CD4-positive, alpha-beta T cell treated with Interleukin-12 subunit alpha and Interleukin-12 subunit beta, for 1 hour (primary cell): ENCODE measurements at places on chromosomes 5 and 9.

DNA sequence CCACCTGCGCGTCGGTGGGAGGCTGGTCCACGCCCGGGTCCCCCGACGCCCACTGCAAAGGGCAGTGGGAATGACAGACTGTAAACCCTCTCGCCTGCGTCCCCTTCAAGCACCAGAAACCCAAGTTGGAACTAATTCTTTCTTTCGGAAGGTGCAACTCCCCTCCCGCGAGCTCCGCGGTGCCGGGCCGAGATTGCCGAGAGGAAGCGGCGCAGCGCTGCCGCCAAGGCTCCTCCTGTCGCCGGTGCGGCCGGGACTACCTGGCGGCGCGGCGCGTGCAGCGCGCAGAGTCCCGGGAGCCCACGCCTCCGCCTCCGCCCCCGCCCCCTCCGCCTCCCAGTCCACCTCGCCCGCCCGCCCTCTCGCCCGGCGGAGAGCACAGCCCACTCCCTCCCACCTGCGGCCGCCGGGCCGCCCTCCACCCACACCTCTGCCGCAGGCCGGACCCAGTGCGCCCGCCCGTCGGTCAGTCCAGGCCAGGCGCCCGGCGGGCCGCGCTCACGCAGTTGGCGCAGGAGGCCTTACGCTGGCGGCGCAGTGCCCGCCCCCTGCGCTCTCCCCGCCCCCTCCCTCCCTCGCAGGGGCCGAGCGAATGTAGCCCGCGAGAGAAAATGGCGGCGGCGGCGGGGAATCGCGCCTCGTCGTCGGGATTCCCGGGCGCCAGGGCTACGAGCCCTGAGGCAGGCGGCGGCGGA lies at the start of gene MAP3K1:
Gene MAP3K1 (plus strand): TSS at position 587 of the 695 bp plus-strand sequence. CDS start 25 bp downstream, at position 612.
- peak; percentile 85 for DNase-seq

DNA sequence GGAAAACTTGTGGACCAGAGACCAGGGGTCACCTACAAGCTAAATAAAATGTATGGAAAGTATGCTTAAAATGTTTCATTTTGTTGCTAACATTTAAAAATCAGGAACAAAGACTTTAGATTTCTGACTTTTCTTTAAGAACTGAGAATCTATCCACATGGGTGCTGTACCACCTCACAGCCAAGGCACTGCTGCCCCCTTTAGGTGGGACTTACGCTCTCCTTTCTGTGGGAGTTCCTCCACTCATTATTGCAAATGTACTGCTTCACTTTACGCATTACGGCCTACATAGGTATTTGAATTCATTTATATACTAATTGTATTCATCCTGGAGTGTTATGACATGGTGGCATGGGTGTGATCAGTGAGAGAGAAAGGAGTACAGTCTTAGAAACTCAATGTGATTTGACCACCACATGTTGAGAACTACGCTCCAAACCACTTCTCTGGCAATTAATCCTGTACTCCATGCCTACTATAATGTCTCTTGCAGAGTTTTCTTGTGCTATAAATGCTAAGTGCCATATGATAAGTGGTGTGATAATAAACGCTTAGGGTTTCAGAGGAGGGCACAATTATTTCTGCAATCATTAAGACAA lies 24.7 kb upstream of the CETN3 start:
- peak; percentile 46 for DNase-seq

DNA sequence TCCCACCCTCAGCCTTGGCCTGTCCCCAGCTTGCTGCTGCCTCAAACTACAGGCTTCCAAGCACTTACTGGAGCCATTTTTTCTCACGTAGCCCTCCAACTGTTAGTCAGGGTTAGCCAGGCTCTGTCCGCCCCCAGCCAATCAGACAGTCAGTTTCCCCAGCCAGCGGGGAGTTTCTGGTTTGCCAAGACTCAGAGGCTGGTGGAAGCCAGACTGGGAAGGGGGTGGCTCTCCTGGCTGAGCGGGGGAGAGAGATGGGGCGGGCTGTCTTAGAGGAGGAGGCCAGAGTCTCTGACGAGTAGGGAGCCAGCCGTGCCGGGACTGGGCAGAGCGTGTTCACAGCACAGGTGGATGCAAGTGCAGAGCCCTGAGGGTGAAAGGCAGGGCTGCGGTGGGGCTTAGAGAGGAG lies 15.3 kb downstream of the PROP1 start:
- no peak for DNase-seq

GRCh38 chr5:174623433-174624019 lies 100.9 kb upstream of the MSX2 start:
- no peak for DNase-seq

DNA sequence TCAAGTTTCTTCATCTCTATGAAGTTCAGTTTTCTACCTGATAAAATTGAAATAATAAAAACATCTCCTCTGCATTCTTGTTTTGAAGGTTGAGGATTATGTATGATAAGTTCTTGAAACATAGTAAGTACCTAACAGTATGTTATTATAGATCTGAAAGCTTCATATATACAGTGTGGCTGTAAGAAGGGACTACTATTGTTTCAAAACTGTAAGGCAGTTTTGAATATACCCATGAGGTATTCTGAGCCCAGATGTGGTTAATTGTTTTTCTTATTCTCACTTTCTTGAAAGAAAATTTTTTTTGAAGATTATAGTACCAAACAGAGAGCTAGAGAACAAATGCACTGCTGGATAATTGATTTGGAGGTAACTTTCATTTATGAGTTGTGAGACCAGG lies 383.2 kb downstream of the CHSY3 start:
- DNase-seq = no peak

- DNase-seq = no peak
These were observed 17.3 kb upstream of the CDC42SE2 start for GRCh38 chr5:131246504-131246903.

DNA sequence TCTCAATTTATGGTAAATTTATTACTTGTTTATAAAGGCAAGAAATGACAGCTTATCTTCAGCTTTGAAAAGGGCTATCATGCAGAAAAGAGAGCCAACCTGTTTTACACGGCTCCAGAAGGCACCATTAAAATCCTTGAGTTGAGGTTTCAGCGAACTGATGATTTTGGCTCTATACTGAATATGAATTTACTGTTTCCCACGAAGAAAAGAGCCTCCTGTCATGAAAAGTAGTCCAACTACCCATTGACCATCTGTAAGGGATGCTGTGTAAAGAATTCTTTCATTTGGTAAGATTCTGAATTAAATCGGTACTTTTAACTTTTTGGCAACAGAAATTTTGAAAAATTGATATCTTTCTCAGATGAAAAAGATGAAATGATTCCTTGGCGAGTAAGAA lies 657.6 kb upstream of the ZNF608 start:
- DNase-seq = no peak

DNA sequence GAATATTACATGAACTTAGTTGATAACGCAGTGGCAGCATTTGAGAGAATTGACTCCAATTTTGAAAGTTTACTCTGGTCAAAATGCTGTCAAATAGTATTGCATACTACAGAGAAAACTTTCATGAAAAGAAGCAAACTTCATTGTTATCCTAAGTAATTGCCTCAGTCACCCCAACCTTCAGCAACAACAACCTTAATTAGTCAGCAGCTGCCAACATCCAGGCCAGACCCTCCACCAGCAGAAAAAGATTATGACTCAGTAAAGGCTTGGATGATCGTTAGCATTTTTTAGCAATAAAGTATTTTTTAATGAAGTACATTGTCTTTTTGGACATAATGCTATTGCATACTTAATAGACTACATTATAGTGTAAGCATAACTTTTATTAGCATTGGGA lies 40.8 kb upstream of the SPDL1 start:
- no peak for DNase-seq

- DNase-seq = no peak
These were observed 113.6 kb downstream of the DPYSL3 start for GRCh38 chr5:147396070-147396823.

DNA sequence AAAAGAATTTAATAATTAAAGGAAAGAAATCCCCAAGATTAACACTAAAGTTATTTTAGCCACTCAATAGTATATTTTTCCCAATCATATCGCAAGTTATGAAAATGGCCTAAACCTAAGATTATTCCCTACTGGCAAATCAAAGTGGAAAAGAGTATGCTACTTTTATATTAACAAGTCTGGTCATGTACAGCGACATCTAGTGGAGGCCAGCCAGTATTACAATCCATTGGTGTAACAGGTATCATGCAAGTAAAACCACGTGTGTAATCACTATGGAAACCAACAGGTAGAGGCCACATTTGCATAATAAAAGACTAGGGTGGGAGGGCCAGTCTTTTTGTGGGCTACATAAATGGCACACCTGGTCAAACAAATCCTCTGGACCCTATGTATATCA lies 976.4 kb upstream of the CDH9 start:
- no peak for DNase-seq

DNA sequence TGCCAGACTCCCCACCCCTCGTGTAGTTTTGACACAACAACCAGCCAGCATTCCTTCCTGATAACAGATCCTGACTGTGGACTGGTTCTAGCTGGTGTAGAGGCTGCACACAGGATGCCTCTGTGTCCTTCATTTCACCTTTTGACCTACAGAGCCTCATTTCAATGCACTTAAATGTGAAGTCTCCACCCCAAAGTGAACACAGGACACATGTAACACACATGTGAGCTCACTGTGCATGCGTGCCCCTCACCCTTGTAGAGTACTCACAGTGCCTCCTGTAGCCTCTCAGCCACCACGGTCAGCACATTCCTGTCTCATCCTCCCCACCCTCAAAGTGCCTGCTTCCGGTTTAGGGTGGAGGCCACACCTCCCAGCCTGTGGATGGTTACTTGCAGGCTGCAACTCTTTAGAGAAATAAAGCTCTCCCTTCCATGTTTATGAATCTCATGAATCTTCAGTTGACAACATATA lies 11.6 kb upstream of the NKD2 start:
- no peak for DNase-seq

GRCh38 chr5:491119-491855 lies 33.0 kb downstream of the SLC9A3 start:
- no peak for DNase-seq

DNA sequence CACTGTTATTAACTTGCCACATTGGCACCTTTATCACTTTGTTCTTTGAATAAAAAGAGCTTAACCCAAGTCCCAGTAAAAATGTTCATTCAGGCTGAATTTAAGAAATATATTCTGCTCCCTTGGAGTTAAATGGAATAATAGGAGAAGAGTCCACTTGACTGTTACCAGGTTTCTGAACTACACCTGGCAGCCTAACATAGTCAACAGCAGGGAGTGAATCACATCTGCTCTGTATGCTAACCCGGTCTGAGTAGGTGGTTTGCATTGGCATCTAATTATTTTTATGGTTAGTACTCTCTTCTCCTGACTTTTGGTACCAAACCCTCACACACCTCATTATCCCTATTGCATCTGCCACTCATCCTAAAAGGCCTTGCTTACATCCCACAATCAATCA lies 86.7 kb downstream of the STK32A start:
- no peak for DNase-seq

- no peak for DNase-seq
These were observed 26.3 kb upstream of the DMRT3 start for GRCh38 chr9:950139-950538.

- no peak for DNase-seq
These were observed 41.1 kb upstream of the PLPP6 start for GRCh38 chr9:4620881-4621555.

GRCh38 chr5:137665678-137666460 lies 70.0 kb downstream of the KLHL3 start:
- DNase-seq = peak; percentile 41

DNA sequence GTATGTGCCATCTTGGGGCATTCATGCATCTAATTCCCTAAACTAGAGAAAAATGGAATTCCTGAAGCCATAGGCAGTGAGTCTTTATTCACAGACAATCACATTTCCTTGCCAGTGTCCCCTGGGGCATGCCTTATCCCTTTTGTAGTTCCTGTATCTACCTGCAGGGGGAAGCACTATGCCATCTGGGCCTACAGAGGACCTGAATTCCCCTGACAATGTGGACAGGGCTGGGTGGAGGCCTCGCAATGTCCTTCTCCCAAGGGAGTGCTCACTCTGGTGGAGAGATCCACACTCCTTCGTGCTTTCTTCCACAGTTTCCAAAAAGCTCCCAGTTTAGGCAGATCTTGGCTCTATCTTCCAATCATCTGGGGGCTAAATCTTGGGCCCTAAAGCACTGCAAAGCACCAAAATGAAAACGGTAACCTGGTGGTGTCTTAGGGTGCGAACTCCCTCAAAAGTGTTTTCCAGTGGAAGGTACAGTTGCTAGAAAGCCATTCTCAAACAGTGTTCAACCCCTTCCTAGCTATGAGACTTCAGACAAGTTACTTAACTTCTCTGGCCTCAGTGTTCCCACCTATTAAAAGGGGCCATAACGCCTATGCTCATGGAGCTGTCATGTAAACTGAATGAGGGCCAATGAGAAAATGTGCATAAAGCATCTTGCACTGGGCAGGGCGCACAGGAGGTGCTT lies 17.5 kb downstream of the WHRN start:
- DNase-seq = peak; percentile 82

- DNase-seq = no peak
These were observed 4.6 kb downstream of the ISL1 start for GRCh38 chr5:51387884-51388275.

DNA sequence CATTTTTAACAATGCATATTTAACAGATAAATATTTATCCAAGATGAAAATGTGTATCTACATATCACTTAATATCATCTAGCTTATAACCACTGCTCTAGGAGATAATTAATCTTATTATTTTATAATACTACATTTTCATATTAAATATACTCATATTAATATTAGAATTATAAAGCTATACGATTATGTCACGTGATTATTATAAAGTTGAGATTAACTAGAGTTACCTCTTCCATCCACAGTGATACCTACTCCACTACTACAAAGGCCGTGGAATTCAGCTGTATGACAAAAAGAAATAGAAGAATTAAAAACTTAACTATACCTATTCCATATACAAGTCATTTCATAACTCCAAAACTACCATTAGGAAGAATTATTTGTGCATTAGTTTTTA lies 171.9 kb downstream of the FBN2 start:
- no peak for DNase-seq

DNA sequence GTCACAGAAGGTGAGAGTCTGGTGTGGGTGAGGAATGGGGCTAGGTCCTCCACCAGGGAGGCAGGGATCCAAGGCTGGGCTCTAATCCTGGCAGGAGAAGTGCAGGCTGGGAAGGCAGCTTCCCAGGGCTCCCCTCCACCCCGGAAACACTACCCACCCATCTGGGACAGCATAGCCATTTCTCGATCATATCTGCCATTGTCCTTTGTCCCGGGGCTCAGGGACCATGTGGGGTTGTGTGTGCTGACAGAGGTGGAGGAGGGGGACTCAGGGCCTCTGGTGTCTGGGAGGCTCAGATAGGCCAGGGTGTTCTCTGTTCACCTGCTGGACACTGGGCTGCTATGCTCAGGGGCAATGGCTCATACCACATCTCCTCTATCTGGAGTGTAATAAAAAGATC lies 32.2 kb upstream of the STRBP start:
- DNase-seq = no peak

- no peak for DNase-seq
These were observed 1129.2 kb downstream of the DTWD2 start for GRCh38 chr5:117859176-117859575.
